Cortex of kidney (tissue), 1 donor: ENCODE measurements at places on chromosomes 11 and 22.

- DNase-seq = no peak
Measured at GRCh38 chr11:15651816-15652215, 537.1 kb downstream of the INSC start.

DNA sequence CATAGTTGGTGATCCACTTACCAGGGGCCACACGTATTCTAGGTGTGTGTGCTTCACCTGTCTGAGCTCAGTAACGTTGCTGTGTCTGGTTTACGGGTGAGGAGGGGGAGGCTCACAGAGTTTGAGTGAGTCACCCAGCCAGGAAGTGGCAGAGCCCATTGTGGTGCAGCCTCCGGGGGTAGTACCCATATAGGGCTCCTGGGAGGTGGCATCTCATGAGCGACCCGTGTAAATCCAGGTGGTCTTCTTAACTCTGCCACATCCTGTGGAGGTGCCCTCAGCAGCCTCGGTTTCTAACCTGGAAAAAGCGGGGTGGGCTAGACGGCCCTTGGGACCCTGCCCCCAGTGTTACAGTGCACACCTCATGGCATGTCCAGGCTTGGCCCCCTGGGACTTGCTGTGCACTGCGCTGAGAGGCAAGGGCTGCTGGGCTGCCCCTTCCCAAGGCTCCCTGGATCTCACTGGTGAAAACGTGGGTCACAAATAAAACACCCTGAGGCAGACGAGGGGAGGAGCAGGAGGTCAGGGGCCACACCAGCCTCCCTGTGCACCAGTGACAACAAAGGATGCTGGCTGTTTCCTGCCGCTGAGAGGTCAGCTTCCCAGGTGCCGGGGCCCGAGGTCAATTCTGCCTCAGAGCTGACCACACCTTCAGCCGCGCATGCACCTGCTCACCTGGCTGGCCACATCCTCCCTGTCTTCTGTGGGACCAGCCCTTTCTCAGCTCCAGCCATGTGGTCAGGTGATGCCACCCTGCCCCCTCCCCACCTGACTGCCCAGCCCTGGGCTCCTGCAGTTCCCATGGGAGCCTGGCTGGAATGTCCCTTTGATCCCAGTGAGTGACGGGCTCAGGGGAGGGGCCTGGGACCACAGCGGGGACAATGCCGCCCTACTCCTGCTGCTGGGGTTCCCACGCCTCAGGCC lies 305.1 kb downstream of the CTTN start:
- no peak for DNase-seq

DNA sequence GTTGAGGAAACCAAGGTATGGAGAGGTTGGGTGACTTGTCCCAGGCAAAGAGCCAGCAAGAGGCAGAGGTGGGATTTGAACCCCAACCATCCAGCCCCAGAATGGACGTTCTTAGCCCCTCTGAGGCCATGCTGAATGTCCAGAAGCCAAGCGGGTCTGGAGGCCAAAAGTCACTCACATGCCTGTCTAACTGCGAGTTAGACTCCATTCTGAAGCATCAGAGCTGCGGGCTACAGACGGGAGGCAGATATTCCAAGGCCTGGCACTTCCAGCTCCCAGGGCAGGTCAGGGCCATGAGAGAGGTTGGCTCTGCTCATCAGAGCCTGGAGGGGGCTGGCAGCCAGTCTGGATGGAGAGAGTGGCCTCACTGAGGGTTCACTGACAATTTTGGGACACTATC lies 616.5 kb downstream of the BRD1 start:
- DNase-seq = no peak

- DNase-seq = no peak
Measured at GRCh38 chr22:49281467-49282340, 546.0 kb downstream of the BRD1 start.

DNA sequence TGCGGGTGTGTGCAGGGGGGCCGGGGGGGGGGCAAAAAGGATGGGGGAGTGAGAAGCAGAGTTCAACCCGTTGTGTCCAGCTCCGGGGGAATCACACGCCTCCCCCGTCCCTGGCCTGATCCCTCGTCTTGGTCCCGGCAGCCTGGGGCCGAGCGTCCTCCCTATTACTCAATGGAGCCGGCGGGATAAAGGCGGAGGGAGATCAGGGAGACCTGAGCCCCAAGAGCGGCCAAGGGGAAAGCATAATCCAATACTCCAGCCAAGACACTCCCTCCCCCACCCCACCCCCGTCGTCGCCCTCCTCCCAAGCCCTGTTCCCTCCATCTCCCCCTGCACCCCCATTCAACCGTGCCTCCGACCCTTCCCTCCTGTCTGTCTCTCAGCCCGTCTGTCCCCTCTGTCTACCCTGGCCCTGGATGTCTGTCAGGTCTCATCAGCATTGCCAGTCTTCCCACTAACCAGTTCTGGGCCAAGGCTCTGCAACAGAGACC lies 2.6 kb downstream of the PHOX2A start:
- no peak for DNase-seq

DNA sequence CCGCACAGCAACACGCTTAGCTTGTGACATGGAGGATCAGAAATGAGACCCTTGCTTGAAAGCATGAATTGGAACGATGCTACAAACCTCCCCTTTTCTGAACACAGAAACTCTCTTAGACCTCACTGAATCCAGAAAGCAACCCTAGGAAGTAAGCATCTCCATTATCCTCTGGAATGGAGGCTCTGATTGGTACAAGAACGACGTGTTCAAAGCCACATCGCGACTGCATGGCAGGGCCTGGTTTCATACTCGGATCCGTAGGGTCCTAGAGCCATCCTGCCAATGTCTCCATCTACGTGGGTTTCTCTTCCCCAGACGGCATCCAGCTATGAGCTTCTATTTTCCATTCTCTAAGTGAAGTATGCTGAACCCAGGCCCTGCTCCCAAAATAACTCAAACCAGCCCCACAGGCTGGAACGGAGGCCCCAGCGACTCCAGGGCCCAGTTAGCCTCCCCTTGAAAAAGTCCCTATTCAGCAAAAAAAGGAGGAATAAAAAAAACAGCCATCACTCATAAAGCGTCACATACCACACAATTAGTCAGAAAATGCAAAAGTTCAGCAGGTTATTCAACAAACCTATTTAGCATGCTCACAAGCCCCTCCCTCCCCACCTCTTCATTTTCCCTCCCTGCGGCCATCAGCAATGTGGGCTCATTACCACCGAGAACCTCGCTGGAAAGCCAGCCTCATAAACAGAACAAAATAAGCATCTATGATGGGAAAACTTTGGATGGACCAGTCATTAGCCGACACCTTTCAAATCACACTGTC lies 7.1 kb upstream of the MN1 start:
- no peak for DNase-seq

GRCh38 chr22:38467904-38468442 lies at the start of gene KDELR3:
Gene KDELR3 (plus strand): TSS chr22:38468096. CDS start chr22:38468234, 138 bp downstream.
- DNase-seq = no peak

DNA sequence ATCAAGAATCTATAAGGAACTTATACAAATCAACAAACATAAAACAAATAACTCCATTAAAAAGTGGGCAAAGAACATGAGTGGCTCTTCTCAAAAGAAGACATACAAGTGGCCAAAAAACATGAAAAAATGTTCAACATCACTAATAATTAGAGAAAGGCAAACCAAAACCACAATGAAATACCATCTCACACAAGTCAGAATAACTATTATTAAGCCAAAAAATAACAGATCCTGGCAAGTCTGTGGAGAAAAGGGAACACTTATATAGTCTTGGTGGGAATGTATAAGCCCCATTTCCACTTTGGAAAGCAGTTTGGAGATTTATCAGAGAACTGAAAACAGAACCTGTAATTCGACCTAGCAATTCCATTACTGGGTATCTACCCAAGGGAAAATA lies 921.0 kb downstream of the KCNA4 start:
- DNase-seq = no peak

- no peak for DNase-seq
Measured at GRCh38 chr22:45019861-45020655, 10.3 kb upstream of the PHF21B start.

GRCh38 chr11:119107538-119108145 lies 498 bp downstream of the C2CD2L start:
- DNase-seq = no peak

GRCh38 chr11:120579611-120580031 lies 68.1 kb downstream of the GRIK4 start:
- no peak for DNase-seq

GRCh38 chr11:43907028-43907975 lies 26.7 kb downstream of the ALKBH3 start:
- no peak for DNase-seq

DNA sequence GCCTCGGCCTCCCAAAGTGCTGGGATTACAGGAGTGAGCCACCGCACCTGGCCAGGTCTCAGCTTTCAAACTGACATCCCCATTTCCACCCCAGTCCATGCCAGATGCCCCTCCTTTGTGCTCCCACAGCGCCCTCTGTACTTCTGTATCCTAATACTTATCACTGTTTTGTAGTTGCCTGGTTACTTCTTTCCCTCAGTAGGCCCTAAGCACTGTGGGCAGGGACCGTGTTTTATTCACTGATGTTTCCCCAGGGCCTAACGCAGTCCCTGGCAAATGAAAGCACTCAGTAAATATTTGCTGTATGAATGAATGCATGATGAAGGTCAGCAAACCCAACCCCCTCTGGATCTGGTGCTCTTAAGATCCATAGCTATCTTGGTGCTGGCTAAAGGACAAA lies 2.2 kb upstream of the TRIM3 start:
- no peak for DNase-seq

DNA sequence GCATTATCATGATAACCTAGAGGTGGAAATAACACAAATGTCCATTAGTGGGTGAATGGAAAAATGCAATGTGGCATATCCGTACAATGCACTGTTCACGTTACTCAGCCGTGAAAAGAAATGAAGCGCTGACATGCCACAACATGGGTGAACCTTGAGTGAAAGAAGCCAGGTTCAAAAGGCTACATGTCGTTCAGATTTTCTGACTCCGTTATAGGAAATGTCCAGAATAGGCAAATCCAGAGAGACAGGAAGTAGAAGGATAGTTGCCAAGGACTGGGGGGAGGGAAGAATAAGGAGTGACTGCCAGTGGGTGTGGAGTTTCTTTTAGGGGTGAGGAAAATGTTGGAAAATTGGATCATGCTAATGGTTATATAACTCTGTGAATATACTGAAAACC lies 133.8 kb downstream of the ATXN10 start:
- DNase-seq = no peak

DNA sequence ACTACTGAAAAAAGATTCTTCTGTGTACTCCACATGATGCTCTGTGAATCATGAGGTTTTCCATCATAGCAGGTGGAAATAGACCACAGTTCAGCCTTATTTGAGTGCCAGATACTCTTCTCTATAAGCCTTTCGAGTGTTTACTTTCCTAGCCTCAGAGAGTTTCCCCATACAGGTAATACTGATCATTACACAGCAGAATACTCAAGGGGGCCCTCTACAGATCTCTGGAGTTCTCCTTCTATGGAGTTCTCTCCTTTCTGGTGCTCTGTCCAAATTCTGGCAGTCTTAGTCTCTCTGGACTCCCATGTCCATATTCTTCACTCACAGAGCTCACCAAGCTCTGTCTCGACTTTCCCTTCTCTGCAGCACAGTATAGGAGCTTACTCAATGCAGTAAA lies 175.7 kb upstream of the CARD18 start:
- DNase-seq = no peak
